Articular chondrocyte of knee joint (primary cell): ENCODE measurements at places on chromosomes 1 and 21. TPM values are rescaled to one million over a fixed set of nuclear protein-coding genes. Genes with fewer than 3 reads are reported as not detected.

Gene OR2L2
- total RNA-seq: under 0.01 TPM in 2 replicates

Gene NCAM2
- 1.4 and 3.1 TPM in 2 replicates for total RNA-seq

Gene CCDC27
- not detected in 2 replicates for total RNA-seq

Gene TTLL7
- 9.4 and 13.9 TPM in 2 replicates for total RNA-seq

Gene SNAPIN
- total RNA-seq: 44.4 and 53.4 TPM in 2 replicates

Gene ACOT7
- 25.9 and 32.6 TPM in 2 replicates for total RNA-seq

Gene IL20
- total RNA-seq: not detected in 2 replicates

Gene FAM110D
- total RNA-seq: not detected in 2 replicates

Gene SPRR5
- not detected in 2 replicates for total RNA-seq

Gene OR2AK2
- total RNA-seq: not detected in 2 replicates

Gene KIF26B
- 0.65 and 0.78 TPM in 2 replicates for total RNA-seq

Gene VHLL
- 0.22 TPM in 1 of 2 replicates, not detected in the other for total RNA-seq

Gene ABCG1
- 0.11 TPM in 1 of 2 replicates, not detected in the other for total RNA-seq

Gene APCS
- total RNA-seq: not detected in 2 replicates

Gene S100A8
- total RNA-seq: not detected in 2 replicates

Gene FMO3
- 0.13 and 0.86 TPM in 2 replicates for total RNA-seq

Gene RPE65
- not detected in 2 replicates for total RNA-seq

Gene KRTCAP2
- total RNA-seq: 96.1 and 111 TPM in 2 replicates

Gene SAMD13
- 0.78 and 0.97 TPM in 2 replicates for total RNA-seq

Gene FCER1G
- not detected in 2 replicates for total RNA-seq

Gene TRIM62
- total RNA-seq: 1.7 and 2.2 TPM in 2 replicates

Gene AMY1B
- total RNA-seq: not detected in 2 replicates

Gene ASCL5
- not detected in 2 replicates for total RNA-seq

Gene ANGPTL3
- total RNA-seq: under 0.01 and 0.11 TPM in 2 replicates

Gene HAO2
- not detected in 2 replicates for total RNA-seq

Gene DDX20
- 14.2 and 15.0 TPM in 2 replicates for total RNA-seq

Gene S1PR1
- 8.4 and 10.8 TPM in 2 replicates for total RNA-seq

Gene RSPH1
- 0.26 and 0.76 TPM in 2 replicates for total RNA-seq

Gene ZBTB8A
- 13.6 and 14.3 TPM in 2 replicates for total RNA-seq

Gene LCE3D
- total RNA-seq: not detected in 2 replicates

Gene OR2T35
- total RNA-seq: not detected in 2 replicates

Gene SMPDL3B
- not detected in 2 replicates for total RNA-seq

Gene UBXN11
- total RNA-seq: 5.7 and 6.8 TPM in 2 replicates

Gene ENAH
- 710 and 1,043 TPM in 2 replicates for total RNA-seq

Gene TRPM2
- under 0.01 TPM in 1 of 2 replicates, not detected in the other for total RNA-seq

Gene FMO4
- total RNA-seq: 15.2 and 18.9 TPM in 2 replicates

Gene FHAD1
- total RNA-seq: 0.11 and 0.52 TPM in 2 replicates

Gene HUNK
- total RNA-seq: 0.11 and 0.13 TPM in 2 replicates

Gene LAMC1
- total RNA-seq: 237 and 238 TPM in 2 replicates

Gene OR10Z1
- total RNA-seq: not detected in 2 replicates

Gene NPR1
- total RNA-seq: under 0.01 and 0.13 TPM in 2 replicates

Gene INSRR
- under 0.01 TPM in 1 of 2 replicates, not detected in the other for total RNA-seq

Gene KCNN3
- under 0.01 and 0.11 TPM in 2 replicates for total RNA-seq

Gene OLFM3
- not detected in 2 replicates for total RNA-seq

Gene TACSTD2
- total RNA-seq: 0.52 and 1.5 TPM in 2 replicates

Gene ADAMTS4
- 0.43 and 0.52 TPM in 2 replicates for total RNA-seq

Gene S100A7A
- total RNA-seq: not detected in 2 replicates
